BE2C (cell line): ENCODE measurements at places on chromosomes 3 and 15.

DNA sequence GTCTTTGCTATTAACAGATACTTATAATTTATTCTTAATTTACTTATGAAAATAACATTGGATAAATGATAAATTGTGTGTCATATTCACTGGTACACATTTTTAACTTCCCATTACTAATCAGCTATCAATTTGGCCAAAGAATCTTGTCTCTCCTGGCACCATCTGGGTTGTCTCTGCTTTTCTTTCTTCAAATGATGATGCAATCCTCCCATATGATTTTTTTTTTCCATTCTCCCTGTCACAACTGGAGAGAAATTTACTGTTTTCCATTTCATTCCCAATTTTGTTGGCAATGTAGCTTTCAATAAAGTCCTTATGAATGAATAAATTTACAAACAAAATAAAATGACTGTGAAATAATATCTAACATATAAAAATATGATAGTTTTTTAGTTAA lies 743.7 kb upstream of the EPHA6 start:
- no peak for DNase-seq

DNA sequence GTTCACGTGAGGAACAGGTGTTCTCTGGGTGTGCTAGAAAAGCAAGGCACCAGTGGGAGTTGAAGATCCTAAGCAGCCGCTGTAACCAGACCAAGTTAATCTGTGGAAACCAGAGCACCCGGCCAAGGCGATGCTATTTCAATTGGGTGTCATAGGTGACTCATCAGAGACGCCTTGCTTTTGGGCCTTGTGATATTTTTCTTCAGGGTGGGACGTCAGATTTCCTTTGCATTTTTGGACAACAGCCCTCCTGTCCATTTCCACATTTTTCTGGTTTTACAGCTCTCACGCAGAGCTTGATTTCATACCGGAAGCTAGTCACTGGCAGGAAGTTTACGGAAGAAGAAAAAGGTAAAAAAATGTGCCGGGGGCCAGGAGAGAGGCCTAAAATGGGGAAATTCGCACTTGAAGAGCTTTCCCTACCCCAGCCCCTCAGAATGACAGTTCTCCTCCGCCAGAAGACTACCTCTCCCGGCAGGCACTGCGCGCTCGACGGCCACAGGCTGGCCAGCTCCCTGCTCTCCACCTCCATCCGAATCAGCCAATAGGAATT lies 471 bp upstream of the KBTBD8 start:
- no peak for DNase-seq

GRCh38 chr3:83233715-83234114 lies 1472.3 kb upstream of the GBE1 start:
- no peak for DNase-seq

DNA sequence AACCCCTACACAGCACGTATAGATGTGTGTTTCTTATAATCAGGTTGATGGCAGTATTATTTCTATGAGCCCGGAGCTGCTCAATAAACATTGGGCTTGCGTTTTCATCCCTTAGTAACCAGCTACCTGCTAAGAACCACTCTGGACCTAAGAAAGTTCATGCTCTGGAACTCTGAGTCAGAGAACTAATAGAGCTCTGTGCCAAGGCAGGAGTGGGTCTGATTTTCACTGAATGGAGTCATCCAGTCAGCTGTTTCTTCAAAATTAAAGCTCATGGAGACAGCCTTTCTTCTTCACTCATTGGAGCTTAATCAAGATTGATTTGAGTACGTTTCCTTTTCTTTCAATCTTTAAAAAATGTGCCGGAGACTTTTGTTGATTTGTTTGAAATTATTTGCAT lies 145.7 kb downstream of the BBX start:
- DNase-seq = no peak

GRCh38 chr3:179750720-179751328 lies 98.0 kb downstream of the USP13 start:
- peak; percentile 18 for DNase-seq

DNA sequence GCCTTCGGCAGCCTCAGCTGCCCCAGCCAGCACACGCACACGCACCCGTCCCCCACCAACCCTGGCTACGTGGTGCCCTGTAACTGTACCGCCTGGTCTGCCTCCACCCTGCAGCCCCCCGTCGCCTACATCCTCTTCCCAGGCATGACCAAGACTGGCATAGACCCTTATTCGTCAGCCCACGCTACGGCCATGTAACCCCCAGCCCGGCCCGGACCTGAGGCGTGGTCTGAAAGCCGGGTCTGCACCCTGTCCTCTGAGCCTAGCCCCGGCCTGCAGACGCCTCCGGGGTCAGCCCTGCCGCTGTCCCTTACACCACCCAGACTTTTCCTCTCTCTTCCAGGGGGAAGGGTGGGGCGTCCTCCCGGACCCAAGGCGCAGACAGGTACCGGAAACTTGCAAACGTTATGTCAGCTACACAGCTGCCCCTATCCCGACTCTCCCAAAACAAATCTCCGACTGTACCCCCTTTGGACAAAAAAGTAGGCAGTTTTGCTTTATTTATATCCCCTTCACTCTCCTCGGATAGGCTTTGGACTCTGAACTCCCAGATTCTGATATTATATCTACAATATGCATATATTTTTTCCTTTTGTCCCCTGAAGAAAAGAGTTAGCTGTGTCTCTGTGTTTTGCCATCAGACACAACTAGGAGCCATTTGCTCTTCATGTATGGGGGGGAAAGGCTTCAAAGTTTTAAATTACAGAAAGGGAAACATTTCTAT lies 1.4 kb downstream of the SOX14 start:
- DNase-seq = no peak

DNA sequence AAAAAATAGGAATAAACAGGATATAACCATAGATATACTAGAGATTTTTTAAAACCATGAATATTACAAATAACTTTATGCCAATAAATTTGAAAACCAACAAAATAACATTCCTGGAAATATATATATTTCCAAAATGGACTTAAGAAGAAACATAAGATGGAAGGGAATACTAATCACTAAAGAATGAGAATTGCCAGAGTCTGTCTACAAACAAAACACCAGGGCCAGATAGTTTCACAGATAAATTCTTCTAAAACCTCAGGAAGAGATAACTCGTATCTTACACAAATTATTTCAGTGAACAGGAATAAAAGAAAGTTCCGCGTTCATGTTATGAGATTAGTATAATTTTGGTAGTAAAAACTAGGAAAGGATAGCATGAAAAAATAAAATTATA lies 107.3 kb downstream of the HERC1 start:
- no peak for DNase-seq

DNA sequence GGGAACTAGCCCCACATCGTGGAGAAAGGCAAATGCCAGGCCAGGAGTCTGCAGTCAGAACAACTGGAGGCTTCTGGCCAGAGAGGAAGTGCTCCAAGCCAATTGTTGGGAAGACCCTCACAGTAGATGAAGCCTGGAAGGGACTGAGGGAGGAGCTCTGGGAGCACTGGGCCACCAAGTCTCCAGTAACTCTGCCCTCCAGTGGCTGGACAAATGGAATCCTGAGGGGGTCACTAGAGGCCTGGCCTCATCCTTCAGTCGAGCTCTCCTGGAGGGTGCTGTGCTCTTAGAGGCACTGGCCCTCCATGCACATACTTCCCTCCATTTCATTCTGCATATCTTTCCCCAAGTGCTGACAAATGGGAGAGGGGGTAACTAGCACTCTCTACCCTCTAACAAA lies 103.0 kb downstream of the MYLK start:
- no peak for DNase-seq

- no peak for DNase-seq
Measured at GRCh38 chr3:184058029-184058428, 5.2 kb downstream of the HTR3C start.

DNA sequence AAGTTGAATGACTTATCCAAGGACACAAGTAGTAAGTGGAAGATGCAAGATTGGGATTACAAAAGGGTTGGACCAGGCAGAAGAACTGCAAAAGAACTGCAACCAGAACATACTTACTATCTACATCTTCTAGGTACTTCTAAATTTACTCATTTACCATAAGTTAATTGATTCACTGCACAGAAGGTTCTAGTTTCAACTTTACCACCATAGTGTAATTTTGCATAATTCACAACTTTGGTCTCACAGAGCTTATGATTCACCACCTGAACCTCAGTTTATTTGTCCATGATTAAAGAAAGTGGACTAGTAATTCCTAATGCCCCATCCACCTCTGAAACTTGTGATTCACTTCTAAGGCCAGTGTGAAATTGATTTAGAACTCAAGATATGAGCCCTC lies 236.8 kb upstream of the UBE2E2 start:
- no peak for DNase-seq

- peak; percentile 74 for DNase-seq
Measured at GRCh38 chr15:36428102-36428845, 151.2 kb upstream of the CDIN1 start.

GRCh38 chr3:27971600-27971999 lies 249.5 kb upstream of the EOMES start:
- no peak for DNase-seq

DNA sequence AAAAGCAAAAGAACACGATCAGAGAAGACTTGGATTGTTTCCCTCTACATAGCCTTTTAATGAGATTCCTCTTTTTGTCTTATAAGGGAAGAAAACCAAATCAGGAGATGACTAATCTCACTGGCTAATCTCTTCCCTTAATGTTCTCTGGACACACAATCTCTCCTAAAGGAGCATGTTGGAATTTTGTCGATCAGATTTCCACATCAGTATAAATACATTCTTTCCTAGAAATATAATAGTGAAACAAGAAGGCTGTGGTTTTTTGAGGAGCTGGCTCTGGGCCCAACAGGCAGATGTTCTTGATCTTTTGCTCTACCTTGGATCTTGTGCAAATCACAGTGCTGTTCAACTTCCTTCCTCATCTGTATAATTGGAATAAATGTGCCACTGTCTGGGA lies 94.0 kb downstream of the GTPBP8 start:
- no peak for DNase-seq

- no peak for DNase-seq
Measured at GRCh38 chr3:125051715-125052581, 3.8 kb downstream of the HEG1 start.

GRCh38 chr3:196736670-196737374 lies 2.8 kb upstream of the PAK2 start:
- DNase-seq = no peak

DNA sequence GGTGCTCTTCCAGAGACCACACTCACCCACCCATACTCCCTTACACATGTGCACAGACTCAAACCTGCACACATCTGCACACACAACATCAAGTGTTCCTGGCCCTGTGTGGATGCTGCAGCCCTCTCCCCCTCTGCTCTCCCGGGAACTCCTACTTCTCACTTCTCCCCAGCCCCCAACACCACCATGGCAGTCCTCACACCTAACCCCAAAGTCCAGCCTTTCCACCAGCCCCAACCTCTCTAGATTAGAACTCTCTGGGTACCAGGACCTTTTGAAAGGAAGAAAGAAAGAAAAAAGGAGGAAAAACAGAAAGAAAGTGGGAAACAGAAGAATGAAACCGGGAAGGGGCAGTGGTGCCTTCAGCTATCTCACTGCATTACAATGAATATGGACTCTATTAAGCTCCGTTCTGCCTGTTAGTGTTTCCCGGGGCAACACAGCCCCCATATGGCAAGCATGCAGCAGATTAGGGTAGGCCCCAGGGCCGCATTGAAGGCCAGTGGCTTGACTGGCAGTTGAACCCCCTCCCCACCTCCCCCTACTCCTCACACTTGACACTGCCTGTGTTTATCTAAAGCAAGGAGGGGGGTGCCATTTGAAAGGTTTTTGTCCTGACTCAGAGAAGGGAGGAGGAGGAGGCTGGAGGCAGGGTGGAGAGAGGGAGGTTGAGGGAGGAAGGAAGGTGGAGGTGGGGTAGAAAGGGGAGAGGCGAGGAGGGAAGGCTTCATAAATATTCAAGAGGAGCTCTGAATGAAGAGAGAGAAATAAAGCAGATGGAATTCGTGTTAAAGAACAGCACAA lies 30.1 kb downstream of the BOC start:
- peak; percentile 32 for DNase-seq

DNA sequence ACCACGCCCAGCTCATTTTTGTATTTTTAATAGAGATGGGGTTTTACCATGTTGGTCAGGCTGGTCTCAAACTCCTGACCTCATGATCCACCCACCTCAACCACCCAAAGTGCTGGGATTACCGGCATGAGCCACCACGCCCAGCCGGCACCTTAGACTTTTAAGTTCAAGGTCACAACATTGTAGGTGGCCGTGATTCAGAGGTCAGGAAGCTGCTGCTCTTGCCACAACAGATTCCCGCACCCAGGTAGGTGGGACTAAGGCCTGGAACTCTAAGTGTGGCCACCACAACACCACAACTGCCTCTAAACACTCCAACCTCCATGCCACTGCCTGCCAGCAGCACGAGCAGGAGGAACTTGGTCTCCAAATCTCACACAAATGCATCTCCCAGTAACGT lies 196.8 kb downstream of the STT3B start:
- no peak for DNase-seq

- DNase-seq = peak; percentile 89
Measured at GRCh38 chr15:28191832-28192231, 92.7 kb upstream of the OCA2 start.

- DNase-seq = no peak
Measured at GRCh38 chr3:188051801-188052168, 102.2 kb upstream of the LPP start.

DNA sequence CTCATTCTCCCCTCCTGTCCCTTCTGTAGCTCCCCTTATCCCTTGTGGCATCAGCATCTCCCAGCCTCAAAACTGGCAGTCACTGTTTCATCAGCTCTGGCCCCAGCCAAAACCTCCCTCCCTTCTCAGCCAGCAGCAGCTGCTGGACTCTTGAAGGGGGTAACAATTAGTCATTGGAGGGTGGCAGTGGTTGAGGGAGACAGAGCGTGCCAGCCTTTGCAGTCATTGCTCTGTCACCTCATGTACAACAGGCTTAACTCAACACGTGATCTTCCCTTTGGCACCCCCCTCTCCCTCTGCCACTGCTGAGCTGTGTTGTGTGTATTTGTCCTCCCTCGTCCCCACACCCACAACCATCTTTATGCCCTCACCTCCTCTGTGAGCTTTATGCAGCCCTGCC lies 28.2 kb downstream of the RBP2 start:
- DNase-seq = no peak

DNA sequence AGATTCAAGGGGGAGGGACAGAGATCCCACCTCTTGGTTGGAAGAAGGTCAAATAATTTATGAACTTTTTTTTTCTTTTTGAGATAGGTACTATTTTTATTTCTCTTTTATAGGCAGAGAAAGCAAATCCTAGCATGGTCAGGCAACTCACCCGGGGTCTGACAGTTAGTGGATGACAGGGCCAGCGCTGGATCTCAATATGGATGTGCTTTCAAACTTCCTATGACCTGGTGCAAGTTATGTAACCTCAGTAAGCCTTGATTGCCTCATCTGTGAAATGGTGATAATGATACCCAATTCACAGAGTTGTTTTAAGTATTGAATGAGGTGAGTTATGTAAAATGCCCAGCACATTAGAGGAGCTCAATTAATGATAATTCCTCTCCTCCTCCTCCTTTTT lies 86.8 kb upstream of the MEF2A start:
- no peak for DNase-seq

DNA sequence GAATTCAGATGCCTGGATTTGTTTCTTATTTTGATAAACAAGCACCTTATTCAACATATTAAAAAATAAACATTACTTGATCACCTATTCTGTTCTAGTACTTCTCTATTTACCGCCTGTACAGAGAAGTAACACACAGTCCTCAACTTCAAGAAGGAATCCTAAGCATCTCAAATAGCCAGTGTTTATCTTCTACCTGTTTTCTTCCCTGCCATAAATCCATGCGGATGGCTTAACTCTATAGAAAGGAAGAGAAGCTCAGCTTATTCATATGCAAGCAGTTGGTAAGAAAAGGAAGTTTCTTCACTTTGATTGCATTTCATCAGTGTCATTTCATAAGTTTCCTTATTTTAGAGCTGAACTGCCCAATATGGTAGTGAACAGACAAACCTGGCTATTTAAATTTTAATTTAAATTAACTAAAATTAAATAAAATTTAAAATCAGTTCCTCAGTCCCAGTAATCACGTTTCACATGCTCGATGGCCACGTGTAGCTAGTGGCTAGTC lies 210.0 kb upstream of the PEX5L start:
- DNase-seq = no peak
